ENCODE measurements at places on chromosomes 13 and 19.

DNA sequence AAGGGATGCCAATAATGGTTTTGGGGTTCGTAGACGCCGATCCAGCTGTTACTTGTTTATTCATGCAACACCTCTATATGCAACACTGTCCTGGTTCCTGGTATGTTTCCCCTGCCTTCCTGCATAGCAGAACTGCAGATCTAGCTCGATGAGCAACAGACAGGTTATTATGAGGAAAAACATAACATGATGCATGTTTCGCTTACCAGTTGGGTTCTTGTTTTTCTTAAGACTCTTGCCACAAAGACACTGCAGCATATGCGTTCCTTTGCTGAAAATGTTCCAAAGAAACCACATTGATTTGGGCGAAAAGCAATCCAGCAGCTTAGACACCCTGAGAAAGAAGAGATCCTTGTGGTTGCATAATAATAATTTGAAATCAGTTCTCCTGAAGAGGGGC, 583 bp downstream of the FGF14 start:
- no peak for DNase-seq

GRCh38 chr13:48939728-48940127, 36.0 kb upstream of the FNDC3A start:
- DNase-seq: no peak

GRCh38 chr13:113468472-113469201, 15.3 kb upstream of the ADPRHL1 start:
- no peak for DNase-seq

GRCh38 chr13:110942248-110942981, 27.5 kb upstream of the ANKRD10 start:
- DNase-seq: no peak

GRCh38 chr13:59144700-59145099, 1019.0 kb downstream of the DIAPH3 start:
- no peak for DNase-seq

DNA sequence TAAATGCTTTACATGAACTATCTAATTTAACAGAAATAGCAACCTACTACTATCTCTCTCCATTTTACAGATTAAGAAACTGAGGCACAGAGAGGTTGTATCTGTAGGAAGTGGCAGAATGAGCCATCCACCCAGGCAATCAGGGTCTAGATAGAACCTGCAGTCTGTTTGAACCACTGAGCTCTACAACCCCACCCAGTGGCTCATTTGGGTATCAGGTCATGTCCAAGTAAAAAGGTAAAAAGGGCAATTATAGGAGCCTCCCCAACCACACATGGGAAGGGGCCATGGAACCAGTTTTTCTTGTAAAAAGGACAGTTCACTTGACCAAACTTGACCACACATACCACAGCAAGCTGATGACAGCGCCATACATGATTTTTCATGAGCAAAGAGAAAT, 92.9 kb upstream of the SGCG start:
- DNase-seq: no peak

GRCh38 chr13:110869805-110870706, 44.8 kb downstream of the ANKRD10 start:
- DNase-seq: peak; percentile 3

- no peak for DNase-seq
Measured at GRCh38 chr13:29509999-29510589, 85.4 kb downstream of the SLC7A1 start.

GRCh38 chr19:47886010-47886559, at the start of gene SULT2A1:
Gene SULT2A1, minus strand, starts transcription at chr19:47886315. Its CDS starts 58 bp downstream, at chr19:47886257.
- no peak for DNase-seq

- no peak for DNase-seq
Measured at GRCh38 chr13:98144801-98145350, 2.0 kb downstream of the FARP1 start.

GRCh38 chr13:112813552-112813951, 123.7 kb downstream of the ATP11A start:
- no peak for DNase-seq

- DNase-seq: no peak
Measured at GRCh38 chr19:49340069-49340864, 5.1 kb downstream of the CD37 start.

DNA sequence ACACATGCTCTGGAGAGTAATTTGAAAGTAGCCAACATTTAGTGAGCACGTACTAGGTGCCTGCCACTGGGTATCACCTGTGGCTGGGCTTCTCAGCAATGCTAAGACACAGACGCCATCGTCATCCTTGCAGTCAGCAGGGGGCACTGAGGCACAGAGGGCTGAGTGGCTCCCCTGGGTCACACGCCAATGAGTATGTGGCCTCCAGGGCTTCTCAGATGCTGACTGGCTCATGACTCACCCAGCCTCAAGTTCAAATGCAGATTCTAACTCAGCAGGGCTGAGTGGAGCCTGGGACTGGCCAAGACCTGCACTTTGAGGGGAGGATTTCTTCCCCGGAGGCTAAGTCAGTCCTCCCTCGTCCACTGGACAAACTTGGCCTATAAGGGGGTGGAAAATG, 115.1 kb upstream of the CACNA1A start:
- DNase-seq: peak; percentile 20

GRCh38 chr13:103100830-103101229, 34.6 kb upstream of the SLC10A2 start:
- DNase-seq: no peak

GRCh38 chr13:94513026-94513425, 33.5 kb upstream of the DCT start:
- no peak for DNase-seq

DNA sequence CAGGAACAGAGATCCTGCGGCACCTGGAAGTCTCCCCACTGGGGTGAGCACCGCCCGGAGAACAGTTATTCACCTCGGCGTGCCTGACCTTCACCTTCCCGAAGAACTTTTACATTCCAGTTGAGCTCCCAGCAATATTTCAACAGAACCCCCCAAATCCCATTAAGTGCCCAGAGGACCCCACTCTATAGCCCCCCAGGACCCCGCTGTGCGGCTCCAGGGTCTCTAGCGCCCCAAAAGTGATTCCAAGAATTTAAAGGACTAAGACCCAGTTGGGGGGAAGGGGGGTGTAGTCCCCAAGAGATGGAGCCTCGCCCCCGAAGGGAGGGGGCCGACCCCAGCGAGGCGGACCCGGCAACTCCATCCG, 480 bp downstream of the GPR108 start:
- no peak for DNase-seq

DNA sequence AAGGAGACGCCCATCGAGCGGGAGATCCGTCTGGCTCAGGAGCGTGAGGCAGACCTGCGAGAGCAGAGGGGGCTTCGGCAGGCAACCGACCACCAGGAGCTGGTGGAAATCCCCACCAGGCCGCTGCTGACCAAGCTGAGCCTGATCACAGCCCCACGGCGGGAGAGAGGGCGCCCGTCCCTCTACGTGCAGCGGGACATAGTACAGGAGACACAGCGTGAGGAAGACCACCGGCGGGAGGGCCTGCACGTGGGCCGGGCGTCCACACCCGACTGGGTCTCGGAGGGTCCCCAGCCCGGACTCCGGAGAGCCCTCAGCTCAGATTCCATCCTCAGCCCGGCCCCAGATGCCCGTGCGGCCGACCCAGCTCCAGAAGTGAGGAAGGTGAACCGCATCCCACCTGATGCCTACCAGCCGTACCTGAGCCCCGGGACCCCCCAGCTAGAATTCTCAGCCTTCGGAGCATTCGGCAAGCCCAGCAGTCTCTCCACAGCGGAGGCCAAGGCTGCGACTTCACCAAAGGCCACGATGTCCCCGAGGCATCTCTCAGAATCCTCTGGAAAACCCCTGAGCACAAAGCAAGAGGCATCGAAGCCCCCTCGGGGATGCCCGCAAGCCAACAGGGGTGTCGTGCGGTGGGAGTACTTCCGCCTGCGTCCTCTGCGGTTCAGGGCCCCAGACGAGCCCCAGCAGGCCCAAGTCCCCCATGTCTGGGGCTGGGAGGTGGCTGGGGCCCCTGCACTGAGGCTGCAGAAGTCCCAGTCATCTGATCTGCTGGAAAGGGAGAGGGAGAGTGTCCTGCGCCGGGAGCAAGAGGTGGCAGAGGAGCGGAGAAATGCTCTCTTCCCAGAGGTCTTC, 7.1 kb downstream of the MISP start:
- DNase-seq: no peak

DNA sequence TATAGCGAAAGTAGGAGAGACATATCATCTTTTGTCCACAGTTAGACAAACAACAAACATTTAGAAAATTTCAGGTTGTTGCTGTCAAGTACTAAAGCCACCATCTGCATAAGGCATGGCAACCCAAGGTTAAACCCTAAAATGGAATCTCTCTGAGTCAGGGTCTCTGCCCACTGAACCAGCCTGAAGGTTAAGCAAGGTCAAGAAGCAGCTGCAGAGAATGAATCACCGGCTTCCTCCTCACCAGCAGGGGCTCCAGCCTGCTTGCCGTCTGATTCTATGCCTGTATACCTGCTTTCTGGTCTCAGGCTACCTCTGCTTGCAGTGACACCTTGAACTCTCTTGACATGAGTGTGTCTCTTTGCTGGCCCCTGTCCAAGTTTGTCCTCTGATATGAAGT, 726.2 kb upstream of the SGCG start:
- no peak for DNase-seq

DNA sequence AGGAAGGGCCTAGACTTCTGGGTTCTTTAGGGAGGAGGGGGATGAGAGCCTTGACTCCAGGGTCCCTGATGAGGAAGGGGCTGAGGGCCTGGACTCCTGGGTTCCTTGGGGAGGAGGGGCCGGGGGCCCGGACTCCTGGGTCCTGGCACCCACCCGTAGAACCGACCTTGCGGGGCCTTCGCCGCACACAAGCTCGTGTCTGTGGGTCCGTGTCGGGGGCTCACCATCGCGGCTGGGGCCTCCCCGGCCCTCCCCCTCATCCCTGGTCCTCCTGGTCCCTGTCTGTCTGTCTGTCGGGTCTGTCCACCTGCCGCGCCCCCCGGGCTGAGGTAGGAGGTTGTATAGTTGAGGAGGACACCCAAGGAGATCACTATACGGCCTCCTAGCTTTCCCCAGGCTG, 662 bp upstream of the SPACA6 start:
- DNase-seq: no peak

GRCh38 chr13:50189450-50189849, 174.2 kb downstream of the KCNRG start:
- peak; percentile 10 for DNase-seq

DNA sequence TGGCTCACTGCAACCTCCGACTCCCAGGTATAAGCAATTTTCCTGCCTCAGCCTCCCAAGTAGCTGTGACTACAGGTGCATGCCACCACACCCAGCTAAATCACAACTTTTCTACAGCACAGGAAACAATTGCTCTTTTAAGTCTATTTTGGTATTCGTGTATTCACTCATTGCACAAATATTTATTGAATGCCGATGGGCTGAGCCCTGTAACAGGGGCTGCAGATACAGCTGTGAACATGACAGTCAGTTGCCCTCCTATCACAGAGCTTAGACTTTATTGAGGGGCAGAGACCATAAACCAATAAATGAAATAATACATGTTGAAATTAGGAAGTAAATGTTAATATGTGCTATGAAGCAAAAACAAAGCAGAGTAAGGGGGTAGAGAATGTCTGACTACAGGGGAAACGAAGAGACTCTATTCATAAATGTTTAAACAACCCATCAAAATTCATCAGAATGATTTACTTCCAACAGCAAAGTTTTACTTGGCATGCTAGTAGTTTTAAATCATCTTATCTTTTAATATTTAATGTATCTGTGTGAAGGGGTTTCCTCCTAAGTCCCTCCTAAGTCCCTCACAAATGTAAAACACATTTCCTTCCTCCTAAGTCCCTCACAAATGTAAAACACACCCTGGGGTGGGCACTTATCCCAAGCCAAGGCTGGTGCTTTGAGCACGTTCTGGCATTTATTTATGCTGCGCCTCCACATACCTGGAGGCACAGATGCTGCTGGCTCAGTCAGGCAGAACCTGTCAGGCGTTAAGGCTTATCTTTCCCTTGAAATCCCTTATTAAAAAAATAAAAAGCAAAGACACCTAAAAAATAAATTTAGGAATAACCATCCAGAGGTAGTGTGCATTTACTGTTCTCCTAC, 140.8 kb downstream of the MIPEP start:
- no peak for DNase-seq

DNA sequence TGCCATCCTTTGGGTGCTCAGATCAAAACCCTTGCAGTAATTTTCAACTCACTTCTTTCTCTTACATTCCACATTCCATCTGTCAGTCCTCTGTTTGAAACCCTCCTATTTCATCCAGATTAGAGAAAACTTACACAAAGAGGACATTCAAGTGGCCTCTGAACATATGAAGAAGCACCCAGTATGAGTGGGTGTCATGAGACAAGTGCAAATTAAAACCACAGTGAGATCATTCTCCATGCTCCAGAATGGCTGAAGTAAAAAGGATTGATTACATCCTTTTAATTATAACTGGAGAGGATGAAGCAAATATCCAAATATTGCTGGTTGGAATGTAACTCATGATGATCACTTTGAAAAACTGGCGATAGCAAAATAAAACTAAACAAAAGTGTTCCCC, 96.5 kb downstream of the MIPEP start:
- DNase-seq: no peak

- DNase-seq: no peak
Measured at GRCh38 chr19:13865571-13866462, 11.1 kb upstream of the NANOS3 start.

DNA sequence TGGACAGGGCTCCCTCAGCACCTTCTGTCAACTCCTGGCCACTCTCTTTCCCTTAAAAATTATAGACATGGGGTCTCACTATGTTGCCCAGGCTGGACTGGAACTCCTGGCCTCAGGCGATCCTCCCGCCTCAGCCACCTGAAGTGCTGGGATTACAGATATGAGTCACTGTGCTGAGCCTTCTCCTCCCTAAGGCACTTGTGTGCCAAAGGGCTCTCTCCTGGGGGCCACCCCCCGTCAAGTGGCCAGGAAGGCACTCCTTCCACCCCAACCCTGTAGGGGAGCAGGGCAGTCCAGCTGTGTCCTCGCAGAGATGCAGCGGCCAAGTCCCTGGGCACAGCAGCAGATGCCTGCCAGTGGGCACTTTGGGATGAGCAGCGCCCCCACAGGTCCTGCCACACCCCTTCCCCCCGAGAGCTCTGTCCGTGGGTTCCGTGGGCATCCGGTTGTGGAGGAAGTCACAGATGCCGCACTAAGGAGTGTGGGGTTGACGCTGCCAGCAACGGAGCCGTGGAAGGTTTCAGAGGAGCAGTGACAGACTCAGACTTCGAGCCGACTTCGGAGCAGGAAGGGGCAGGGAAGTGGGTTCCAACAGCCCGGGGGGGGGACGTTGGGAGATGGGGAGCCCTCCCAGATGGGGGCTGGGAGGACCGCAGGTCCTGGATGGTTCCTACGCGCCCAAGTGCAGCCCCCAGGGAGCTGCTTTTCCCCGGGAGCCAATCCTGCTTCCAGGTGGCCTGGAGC, 3.3 kb upstream of the UQCR11 start:
- no peak for DNase-seq

DNA sequence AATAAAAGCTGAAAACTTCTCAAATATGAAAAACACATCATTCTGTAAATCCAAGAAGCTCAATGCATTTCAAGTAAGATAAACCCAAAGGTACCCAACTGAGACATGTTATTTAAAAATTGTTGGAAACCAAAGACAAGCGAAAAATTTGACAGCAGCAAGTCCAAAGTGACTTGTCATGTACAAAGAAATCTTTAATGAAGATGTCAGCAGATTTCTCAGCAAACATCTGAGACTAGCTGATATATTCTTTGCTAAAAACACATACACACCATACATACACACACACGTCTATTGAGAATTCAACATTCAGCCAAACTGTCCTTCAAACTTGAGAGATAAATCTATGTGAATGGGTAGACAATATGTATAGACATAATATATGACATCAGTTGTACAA, 5.7 kb upstream of the ZNF222 start:
- DNase-seq: no peak
